ENCODE measurements at places on chromosomes 2 and 18. TPM values are rescaled to one million over a fixed set of nuclear protein-coding genes. Genes with fewer than 3 reads are reported as not detected.
A peak's percentile ranks its signal among the peaks of the same experiment; 100 is the strongest.

Gene DOK6
- 2.3 TPM for total RNA-seq

Gene FER1L5
- not detected for total RNA-seq

- H3K36me3 ChIP-seq: no peaks in the 10 kb centered on the region
- H3K4me3 ChIP-seq: no peak overlapping the region
- H3K4me1 ChIP-seq: peaks cover 3% of the 10 kb centered on the region
- no peak for DNase-seq
Measured at GRCh38 chr2:212228743-212229171, 309.8 kb downstream of the ERBB4 start.

GRCh38 chr2:207881902-207882301, 112.2 kb upstream of the FZD5 start:
- H3K4me3 ChIP-seq: no peak overlapping the region
- H3K4me1 ChIP-seq: no peaks in the 10 kb centered on the region
- H3K27ac ChIP-seq: no peak overlapping the region
- H3K36me3 ChIP-seq: no peaks in the 10 kb centered on the region

DNA sequence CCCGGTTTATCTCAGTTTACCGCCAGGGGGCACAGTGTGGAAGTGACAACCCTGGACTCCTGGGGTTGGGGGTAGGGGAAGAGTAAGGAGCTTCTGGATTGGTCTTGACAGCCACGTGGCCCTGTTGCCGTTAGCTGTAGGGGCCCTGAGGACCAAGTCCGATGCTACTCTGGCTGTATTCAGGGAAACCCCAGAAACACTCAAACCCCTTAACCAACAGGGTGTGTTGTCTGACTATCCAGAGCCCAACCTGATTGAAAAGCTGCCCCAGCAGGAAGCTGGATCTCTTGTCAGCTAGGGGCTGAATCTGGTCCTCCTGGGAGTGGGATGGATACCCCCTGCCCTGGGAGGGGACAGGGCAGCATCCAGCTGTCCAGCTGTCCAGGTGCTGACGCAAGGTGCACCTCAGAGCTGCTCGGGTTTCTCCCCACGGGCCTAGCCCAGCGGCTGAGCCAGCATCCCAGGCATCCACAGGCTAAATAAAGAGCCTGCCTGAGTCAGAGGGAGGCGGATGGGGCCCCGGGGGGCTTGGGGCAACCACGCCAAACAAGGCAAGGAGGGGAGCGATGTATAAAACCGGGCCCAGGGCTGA, 3.1 kb upstream of the GMPPA start:
- DNase-seq: peak; percentile 74
- H3K27ac ChIP-seq: peak overlapping the region; percentile 50
- no peaks in the 10 kb centered on the region for H3K36me3 ChIP-seq
- no peaks in the 10 kb centered on the region for H3K27me3 ChIP-seq
- H3K4me1 ChIP-seq: peaks cover 31% of the 10 kb centered on the region
